Upper lobe of left lung (tissue), 6 donors: ENCODE measurements at places on chromosomes 1 and 21.

- no peak for DNase-seq
These were observed 1494.8 kb downstream of the KCNT2 start for GRCh38 chr1:195113471-195113870.

DNA sequence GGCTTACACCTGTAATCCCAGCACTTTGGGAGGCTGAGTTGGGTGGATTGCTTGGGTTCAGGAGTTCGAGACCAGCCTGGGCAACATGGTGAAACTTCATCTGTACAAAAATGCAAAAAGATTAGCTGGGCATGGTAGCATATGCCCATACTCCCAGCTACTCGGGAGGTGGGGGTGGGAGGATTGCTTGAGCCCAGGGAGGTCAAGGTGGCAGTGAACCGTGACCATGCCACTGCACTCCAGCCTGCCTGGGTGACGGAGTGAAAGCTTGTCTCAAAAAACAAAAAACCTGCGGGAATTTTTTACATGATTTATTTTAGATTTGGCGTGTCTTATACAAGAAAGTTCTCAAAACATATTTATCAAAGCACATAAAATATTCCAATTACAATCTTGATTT is 27.8 kb upstream of the MTR start:
- no peak for DNase-seq

- no peak for DNase-seq
These were observed 42.1 kb downstream of the KCNH1 start for GRCh38 chr1:211091867-211092266.

DNA sequence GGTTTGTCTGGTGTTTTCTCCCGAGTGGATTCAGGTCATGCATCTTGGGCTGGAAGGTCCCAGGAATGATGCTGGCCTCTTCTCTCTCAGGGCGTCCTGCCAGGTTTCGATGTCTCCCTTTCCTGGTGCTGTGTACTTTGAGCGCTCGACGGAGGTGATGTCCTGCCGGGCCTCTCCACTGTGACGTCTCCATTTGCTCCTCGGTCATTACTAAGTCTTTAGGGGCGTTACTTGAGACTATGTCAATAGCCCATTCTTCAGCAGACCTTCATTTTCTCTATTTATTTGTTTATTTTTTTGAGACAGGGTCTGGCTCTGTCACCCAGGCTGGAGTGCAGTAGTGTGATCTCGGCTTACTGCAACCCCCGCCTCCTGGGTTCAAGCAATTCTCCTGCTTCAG is 37.2 kb upstream of the TNFRSF1B start:
- DNase-seq: no peak

DNA sequence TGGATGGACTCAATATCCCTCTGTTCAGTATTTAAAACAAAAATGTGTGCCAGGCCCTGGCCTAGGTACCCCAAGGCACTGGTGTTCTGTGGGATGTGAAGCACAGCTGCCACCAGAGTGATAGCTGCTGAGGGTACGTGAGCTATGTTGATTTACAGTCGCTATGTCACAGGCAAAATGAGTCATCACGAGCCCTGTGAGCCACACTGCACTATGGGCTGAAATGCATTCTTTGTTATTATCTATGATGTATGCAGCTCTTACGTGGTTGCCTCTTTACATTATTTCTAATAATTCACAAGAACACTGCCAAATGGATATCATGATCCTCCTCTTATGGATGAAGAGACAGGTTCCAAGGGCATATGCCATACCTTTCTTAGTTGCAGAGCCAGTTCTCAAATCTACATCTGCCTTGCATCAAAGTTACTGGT is 2.1 kb downstream of the TEX38 start:
- DNase-seq: no peak

- no peak for DNase-seq
These were observed 24.8 kb upstream of the KCNQ4 start for GRCh38 chr1:40758578-40759343.

DNA sequence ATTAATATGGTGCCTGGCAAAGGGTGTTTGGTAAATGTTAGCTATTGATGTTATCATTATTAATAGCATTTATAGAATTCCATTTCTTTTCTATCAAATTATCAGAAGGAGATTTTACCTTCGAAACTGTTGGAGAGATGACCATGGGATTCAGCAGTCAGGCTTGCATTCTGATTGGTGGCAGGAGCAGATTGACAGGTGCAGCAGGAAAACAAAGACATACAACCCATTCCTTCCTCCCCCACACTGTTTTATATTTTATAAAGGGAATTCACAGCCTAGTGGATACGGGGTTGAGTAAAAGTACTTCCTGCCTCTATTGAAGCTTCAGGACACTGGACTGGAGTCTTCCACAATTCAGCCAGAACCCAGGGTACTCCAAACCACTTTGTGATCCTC is 55.1 kb upstream of the SYT14 start:
- no peak for DNase-seq

DNA sequence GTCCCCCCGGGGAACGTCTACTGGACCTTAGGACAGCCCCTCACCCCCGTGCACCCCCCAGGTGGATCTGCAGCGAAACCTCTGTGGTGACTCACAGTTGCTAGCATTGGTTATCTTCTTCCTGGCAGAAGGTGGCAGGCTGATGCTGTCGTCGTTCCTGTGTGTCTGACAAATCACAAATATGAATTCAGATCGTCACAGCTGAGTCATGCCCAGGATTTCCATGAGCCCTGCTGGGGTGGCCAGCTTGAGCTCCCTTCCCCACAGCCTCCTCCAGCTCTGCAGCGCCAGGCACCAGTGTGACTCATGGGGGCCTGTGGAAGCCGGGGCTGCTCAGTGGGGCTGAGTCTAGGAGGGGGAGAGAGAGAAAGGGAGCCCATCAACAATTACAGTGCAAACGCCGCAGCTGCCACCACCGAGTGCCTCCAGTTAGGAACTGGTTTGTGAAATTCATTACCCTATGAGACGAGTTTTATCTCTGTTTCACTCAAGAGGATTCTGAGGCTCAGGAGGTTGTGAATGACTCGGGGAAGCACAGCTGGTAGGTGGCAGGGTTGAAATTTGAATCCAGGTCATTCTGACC is 197.9 kb downstream of the DYRK1A start:
- peak; percentile 87 for DNase-seq

GRCh38 chr1:35660581-35661473 is 19.5 kb upstream of the PSMB2 start:
- no peak for DNase-seq

DNA sequence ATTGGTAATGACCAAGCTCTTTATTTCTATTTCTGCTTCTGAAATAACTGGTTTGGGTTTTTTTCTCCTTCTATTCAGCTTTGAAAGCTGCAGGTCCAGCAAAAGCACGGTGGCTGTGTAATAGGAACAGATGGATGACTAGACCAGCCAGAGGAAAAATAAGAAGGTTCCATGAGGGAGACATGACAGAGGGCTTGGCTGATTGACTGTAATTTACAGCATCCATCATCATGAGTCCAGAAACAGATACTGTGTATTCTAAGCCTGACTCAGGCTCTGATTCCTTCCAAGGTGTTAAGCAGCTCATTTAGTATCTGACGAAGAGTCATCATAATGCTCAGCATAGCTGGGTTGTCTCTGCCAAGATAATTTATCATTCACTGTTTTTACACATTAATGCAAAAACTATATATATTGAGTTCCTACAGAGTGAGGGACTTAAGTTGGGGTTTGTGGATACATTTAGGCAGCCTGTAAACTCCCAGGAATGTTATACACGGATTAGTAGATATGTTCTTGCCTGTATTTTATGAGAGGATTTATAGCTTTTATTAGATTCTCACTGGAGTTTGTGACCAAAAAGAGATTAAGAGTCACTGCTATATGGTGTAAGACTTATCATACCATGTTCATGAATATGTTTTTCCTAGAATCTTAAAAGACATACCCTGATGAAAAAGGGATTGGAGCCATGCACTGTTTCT is 72.6 kb downstream of the SGIP1 start:
- DNase-seq: no peak

- no peak for DNase-seq
These were observed 8.6 kb upstream of the CHI3L2 start for GRCh38 chr1:111218701-111219556.

DNA sequence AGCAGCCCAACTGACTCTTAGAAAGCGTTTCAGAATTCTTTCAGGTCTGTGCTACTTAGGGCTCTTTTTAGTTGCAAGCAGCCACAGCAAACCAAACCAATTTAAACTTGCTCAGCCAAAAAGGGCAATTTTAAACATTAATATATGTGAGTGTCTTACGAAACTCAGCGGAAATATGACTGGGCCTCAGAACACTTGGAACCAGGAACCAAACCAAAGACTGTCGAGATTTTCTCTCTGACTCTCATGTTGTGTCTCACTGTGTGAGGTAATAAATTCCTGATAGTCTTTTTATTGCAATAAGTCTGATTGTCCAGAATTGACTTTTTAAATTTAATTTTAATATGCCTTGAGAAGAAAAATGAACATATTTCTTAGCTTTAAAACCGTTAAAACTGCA is 122.3 kb downstream of the SYF2 start:
- no peak for DNase-seq

DNA sequence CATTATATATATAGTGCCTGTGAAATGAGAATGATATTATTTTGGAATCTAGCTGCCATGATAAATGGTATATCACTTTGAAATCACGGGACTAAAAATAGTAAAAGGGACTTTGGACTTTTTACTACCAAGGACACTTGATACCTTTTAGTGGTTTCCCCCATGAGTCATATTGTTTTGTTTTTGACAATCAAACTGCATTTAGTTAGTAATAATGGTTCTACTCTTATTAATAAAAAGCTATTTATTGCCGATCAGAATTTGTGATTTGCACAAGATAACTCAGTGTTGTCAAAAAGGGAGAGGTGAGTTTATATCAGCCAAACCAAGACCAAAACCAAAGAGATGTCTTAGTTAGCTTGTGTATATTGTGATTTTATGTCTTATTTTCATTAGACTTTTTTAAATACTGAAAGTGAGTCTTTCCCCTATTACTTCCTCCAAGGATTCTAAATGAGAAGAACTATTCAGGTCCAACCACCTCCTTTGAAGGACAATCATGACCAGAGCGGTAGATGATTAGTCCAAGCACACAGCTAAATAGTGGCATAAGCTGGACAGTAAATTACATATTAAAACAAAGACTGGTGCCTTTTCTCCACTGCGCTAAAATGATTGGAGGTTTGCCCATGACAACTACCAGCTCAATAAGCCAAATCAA is 281.7 kb upstream of the ESRRG start:
- DNase-seq: no peak

- peak; percentile 41 for DNase-seq
These were observed 23.3 kb downstream of the CNIH4 start for GRCh38 chr1:224380003-224380402.

GRCh38 chr1:161483361-161483760 is 21.9 kb upstream of the FCGR2A start:
- DNase-seq: no peak

DNA sequence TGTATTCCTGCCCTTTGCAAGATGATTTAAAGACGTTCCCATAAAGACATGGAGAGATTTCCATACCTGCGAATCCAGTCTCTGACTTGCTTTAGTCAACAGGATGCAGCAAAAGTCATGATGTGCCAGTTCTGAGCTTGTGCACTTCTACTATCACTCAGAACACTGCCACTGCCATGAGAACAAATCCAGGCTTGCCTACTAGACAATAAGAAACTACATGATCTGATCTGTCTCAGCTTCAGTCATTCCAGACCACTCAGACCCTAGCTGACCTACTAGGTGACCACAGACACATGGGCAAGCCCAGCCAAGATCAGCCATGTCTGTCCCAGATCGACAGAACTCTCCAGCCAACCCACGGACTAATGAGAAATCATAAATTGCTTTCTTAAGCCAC is 219.2 kb downstream of the RRAGC start:
- no peak for DNase-seq

DNA sequence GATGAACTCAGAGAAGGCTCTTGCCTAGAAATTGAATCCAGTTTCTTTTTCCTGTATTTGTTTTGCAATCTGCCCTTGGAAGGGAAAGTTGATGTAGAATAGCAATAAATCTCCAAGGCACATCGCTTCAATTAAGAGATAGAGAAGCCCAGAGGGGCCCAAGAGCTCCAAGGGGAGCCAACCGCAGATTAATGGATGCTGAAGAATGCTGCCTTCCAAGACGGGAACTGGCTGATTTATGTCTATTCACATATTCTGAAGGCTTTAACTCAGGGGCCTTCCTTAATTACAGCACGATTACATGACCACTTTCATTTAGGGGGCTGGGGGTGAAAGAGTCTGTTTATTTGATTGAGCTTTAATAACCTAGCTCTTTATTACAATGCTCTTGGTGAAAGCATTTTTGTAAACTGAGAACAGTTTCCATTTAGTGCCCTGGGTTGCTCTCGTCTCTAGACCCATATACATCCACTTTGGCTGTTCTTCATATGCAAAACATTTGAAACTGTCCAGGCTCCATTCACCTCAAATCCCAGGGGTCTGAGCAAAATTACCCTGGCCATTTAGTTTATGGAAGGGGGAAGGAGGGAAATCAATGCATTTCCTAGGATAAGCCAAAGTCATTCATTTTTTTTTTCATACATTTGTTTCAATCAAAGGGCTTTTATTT is 87.4 kb upstream of the CLDN14 start:
- DNase-seq: no peak

DNA sequence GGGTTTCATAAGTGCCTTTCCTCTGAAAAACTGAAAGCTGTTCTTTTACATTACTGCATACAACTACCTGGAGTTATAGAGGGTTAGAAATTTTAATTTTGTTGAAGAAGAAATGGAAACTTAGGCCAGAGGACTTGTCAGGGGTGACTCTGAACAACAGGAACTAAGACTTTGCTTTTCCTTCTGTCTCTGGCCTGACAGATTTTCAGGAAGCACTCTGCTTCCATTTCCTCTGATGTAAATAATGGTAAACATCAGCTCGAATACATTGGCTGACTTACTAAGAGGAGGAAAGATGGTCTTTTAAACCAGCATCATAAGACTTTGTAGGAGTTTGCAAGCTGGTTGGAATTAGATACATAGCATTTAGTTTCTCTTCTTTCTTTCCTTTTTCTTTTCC is 27.1 kb upstream of the PLEKHM2 start:
- no peak for DNase-seq

GRCh38 chr1:81305997-81306452 is 494.7 kb upstream of the ADGRL2 start:
- DNase-seq: no peak

GRCh38 chr1:101051688-101052638 is 26.4 kb upstream of the DPH5 start:
- DNase-seq: no peak

- DNase-seq: peak; percentile 18
These were observed 22.1 kb downstream of the SPOCD1 start for GRCh38 chr1:31793586-31794285.

DNA sequence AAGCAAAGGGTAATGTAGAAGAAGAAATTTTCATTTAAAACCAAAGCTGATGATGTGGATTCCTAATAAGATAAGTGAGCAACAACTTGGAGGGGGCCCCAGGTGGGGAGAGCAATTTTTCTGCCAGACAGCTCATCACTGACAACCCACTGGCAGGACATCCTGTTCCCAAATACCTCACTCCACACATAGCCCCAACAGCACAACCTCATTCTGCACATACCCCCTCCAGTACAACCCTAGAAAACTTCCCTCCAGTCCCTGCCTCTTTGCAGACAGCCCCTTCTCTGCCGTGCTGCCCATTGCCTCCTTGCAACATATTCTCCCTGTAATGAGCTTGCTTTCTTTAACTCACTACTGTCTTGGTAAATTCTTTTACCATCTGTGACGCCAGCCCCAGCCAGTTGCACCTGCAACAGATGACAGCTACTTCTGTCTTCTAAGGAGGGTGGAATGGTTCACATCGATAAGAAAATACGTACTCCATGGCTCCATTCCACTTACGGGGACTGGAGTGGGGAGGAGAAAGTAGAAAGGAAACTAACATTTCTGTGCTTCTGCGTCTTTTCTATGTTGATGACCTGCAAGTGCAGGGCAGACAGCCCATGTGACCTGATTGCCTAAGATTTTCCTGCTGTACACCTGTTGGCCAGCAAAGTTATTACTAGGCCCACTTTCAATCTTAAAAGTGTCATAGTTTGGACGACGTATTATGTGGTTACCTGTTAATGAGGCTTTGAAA is 14.7 kb downstream of the RHEX start:
- peak; percentile 64 for DNase-seq
